ENCODE measurements at places on chromosomes 5 and 9. TPM values are rescaled to one million over a fixed set of nuclear protein-coding genes. Genes with fewer than 3 reads are reported as not detected.

DNA sequence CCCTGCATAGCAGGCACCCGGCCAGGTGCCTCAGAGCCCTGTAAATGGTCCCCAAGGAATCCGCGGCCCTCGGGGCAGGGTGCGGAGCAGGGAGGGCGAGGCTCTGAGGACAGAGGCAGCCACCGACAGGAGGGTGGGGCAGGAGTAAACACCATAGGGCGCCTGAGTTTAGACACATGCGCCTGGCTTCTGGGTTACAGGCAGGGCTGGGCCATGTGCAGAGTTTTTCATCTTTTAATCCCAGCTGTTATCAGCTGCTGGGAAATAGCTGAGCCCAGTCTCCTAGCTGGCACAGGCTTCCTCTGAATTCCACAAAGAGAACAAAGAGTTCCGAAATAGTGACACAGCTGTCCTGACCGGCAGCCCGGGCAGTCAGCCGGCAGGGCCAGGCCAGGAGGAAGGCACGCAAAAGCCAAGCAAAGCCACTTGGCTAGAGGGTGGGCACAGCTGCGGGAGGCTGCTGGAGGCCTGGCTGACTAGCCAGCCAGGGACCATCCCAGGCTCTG, 98.9 kb upstream of the PHYKPL start:
- no peak for DNase-seq

DNA sequence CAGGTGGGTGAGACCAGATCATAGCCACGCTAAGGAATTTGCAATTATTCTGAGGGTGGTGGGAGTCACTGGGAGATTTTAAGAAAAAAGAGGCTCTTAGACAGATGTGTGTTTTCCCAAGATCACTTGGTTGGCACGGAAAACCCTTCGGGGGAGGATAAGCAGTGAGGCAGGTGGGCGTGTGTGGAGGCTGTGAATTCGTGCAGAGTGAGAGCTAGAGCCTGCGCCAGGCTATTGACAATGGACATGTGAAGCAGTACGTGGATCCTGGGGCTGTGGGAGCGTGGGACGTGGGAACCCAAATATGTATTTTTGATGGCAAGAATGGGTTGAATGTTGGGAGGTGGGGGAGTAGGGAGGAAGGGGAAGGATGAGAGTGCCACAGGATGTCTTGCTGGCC, 19.4 kb downstream of the MVB12B start:
- no peak for DNase-seq

DNA sequence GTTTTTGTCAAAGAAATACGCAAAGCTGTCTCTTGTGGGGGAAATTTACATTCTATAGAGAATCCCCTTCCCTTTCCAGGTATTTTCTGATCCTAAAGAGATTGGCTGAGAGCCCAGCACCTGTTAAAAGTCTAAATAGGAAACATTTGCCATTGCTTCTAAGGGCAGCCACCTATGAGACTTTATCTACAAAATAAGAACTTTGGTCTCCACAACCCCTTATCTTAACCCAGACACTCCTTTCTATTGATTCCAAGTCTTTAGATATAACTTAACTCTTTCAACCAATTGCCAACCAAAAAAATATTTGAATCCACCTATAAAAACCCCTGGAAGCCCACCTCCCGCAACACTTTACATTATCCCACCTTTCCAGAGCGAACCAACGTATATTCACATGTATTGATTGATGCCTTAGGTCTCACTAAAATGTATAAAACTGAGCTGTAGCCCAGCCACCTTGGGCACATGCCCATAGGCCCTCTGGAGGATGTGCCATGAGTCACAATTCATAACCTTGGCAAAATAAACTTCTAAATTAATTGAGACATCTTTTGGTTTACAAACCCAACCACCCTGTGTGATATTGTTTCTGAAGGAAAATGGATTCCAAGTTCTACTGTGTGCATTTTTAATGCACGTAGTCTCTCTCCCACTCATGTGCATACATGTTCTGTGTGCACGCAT, 211.4 kb downstream of the GAS1 start:
- DNase-seq = no peak

PGM5 gene
- total RNA-seq = 17.6 TPM

ALDOB gene
- 4.7 TPM for total RNA-seq

PTGER4 gene
- 14.8 TPM for total RNA-seq
